GM12865 (cell line): ENCODE measurements at places on chromosomes 12 and 14.
A peak's percentile ranks its signal among the peaks of the same experiment; 100 is the strongest.

DNA sequence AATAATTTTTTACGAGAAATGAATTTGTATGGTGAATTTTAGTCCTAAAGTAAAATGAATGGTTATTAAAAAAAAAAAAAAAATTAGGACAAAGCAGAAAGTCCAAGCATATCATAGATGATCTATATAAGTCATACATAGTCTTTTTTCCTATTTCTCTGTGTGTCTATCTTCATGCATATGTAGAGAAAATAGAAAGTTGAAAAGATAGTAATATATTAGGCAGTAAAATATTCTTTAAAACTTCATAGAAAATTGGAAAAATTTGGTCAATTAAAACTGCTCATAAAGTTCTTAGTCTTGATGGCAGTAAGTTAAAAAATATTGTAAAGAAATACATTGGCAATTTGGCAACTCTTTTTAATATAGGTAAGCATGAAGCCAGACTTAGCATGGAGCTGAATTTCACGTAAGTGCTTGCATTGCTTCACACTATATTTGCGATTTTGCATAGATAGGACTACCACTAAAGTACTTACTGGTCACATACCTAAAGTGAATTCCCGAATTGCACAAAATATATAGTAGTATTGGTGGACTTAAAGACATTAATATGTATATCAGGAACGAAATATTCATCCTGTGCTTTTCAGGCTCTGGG is 303.8 kb downstream of the IPO8 start:
- DNase-seq, result no peak

- peak; percentile 67 for DNase-seq
Measured at GRCh38 chr14:63470962-63471793, 72.0 kb downstream of the PPP2R5E start.

DNA sequence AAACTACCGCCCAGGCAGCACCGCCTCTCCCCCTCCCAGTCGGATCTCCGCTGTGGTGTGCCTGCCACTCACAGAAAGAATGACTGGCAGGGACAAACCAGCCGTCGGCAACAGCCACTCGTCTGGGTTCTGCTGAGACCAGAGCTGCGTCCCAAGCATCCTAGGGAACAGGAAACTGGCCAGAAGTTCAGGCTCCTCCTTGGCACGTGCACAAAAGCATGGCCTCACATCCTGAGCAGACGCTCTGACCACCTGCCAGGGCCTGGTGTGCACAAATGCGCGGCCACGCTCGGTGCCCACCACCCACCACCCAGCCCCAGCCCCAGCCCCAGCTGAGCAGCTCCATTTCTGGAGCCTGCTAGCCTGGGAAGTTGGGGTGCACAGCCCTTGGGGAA is 214.8 kb downstream of the DPF3 start:
- no peak for DNase-seq

DNA sequence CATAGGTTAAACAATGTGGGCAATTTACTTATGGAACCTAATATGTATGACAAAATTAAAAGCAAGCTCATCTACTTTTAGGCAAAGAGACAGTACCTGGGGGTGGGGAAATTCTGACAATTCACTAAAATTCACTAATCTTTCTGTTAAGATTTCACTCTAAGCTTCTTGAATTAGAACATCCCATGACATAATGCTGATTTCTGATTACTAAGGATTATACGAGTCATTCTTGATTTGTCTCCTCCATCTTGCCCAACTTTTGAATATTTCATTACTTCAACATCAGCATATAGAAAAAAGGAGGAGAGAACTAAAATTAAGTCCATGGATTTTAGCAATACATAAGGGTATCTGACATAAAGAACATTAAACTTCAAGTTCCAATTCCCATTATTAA is 2.4 kb downstream of the CEP83 start:
- no peak for DNase-seq

GRCh38 chr12:15546102-15546701 is 223.9 kb downstream of the PTPRO start:
- peak; percentile 31 for DNase-seq

- peak; percentile 5 for DNase-seq
Measured at GRCh38 chr14:34935488-34935887, 47.3 kb upstream of the SRP54 start.

- no peak for DNase-seq
Measured at GRCh38 chr12:44029194-44029593, 193.3 kb downstream of the TMEM117 start.

DNA sequence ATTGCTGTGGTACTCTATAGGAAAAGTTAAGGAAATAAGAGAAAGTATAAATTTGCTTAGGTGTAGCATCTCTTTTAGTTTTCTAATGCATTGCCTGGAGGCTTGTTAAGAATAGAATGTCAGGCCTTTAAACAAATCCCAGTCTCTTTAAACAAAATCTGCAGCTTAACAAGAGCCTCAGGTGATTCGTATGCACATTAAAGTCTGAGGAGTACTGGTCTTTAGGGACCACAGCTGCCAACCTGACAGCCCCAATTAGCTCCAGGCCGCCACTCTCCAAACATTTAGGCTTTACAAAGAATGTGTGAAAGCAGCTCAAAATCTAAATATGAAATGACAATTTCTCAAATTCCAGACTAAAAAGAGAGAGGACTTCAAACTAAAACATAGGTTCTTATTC is 35.7 kb downstream of the PAWR start:
- no peak for DNase-seq

DNA sequence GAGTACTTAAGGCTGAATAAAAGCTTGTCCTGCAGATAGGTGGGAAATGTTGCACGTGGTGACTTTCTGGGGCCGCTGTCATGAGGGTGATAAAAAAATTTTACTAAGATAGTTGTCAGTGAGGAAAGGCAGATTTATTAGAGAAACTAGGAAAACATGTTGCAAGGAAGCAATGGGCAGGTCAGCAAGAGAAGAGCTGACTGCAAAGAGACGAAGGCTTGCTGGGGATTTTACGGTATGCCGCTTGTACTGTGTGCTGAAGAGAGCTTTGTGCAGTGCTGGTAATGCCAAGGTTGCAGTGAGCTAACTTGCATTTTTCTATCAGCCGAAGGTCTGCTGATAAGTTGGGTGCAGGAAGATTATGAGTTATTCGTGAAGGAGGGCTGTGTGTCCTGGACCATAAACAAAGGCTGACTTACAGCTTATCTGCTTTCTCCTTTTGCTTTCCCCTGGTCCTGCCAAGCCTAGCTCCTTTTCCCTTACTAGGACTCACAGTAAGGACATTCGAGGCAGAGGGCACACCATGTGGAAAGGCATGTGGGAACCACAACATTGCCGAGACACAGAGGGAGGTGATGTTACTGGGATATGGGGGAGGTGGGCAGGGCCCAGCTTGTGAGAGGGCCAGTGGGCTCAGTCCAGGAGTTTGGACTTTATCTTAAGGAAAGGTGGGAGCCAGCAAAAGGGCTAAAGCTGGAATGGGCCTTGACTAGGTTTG is 7.4 kb upstream of the CCDC88C start:
- DNase-seq, result no peak

DNA sequence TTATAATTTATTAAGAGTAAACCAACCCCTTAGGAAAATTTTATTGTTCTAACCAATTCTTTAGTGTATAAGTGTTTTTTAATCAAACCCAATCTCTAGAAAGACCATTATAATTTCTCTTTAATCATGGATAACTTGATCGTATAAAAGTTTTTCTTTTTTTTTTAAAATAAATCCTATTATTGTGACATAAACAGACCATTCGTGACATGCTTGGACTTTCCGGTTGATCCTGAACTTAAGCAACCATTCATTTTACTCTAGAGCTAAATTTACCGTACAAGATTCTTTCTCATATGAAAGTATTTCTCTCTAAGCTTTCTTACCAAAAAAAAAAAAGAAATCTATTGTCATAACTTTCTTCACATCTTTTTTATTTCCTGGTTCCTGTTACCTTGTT is 32.6 kb upstream of the SLC38A4 start:
- no peak for DNase-seq

GRCh38 chr14:67729072-67729885 is 27.6 kb downstream of the RDH12 start:
- no peak for DNase-seq

- no peak for DNase-seq
Measured at GRCh38 chr14:43165651-43166050, 1341.4 kb downstream of the FSCB start.

DNA sequence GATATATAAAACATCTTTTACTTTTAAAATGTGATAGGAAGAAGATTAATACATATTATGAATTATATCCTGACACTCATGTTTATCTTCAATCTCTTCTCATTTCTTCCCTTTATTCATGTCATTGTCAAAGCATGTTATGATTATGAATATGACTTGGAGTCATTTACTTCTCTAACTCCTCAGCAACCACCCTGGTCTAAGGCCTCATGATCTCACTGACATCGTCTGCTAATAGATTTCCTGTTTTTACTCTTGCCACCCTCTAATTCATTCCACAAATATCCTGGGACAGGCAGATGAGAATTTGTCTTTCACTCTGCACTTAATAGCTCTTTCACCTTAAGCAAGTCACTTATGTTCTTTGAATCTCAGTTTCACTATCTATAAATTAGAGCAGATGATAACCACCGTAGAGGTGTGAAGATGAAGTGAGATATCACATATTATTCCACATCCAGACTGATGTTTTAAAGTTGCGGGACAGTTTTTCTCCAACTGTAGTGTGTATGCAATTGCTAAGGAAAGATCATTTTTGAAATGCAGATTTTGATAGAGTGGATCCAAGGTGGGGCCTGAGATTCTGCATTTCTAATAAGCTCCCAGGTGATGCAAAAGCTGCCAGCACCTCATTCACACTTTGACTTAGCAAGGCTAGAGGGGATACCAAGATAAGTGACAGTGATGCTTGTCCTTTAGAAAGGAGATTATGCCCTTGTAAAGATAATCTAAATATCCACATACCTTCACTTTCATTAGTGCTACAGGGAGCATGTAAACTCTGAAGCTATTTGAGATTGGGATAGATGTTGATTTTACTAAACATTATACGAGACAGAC is 3.3 kb upstream of the IAPP start:
- DNase-seq, result no peak

- DNase-seq, result peak; percentile 73
Measured at GRCh38 chr14:101849125-101849524, 87.6 kb downstream of the PPP2R5C start.

DNA sequence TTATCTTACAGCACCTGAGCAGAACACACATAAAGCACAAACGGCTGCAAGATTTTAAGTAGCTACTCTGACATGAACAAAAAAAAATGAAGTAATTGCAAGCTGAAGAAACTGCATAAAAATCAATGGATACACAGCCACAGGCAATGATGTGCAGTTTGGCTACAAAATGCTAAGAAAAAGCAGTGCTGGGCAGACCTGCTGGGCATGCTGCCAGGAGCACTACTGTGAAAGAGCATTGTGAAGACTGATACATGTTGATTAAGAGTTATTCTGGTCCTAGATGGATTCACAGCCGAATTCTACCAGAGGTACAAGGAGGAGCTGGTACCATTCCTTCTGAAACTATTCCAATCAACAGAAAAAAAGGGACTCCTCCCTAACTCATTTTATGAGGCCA is 20.1 kb upstream of the RTN1 start:
- no peak for DNase-seq

DNA sequence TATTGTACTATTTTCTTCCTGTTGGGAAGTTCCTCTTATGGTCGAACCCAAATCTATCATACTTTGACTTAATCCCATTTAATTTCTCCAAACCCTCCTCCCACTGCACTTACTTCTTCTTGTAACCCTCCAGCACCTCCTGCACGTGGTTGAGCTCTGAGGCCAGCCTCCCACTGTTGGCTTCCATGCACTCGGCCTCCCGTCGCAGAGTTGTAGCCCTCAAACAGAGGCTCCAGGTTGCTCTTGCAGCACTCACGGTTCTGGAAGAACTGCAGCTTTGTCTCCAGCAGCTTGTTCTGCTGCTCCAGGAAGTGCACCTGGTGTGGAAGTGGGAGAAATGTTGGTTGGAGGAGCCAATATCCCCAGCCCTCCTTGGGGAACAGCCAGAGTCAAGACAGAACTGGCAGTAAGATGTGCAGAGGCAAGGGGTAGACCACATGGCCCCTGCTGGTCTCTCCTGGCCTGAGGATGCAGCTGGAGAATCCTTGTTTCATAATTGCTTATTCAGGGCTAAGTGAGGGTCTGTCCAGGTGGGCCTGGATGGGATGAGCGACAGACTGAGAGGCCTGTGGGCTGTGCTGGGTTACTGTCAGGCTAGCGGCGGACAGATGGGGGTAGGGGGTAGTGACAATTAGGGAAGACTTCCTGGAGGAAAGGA is 18.4 kb upstream of the KRT86 start:
- no peak for DNase-seq

DNA sequence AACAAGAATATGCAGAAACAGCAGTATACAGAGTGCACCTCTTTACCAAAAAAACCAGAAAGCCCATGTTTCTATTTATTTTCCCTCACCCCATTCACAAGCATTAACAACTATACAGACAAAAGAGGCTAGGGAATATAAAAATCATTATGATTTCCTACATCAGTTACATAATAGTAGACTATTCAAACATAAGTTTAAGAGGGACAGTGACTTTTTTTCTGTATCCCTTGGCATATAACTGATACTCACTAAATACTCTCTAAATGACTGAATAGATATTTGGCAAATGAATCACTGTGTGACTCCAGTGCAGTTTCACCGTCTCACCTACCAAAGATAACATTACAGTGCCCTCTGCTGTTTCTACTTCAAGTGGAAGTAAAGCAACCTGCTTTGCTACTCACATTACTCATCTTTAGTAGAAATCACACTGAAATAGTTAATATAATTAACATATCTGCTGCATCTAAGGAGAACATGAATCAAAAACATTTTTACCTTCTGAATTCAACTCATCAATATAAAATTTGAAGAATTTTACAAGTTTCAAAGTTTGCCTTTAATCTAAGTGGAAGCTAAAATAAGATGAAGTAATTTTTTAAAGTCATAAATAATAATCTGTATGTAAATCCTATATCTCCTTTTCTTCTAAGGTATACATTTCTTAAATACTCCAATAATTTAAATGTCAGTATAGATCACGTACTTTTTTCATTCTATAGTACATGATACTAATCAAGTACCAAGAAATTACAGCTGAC is 103.8 kb downstream of the OSBPL8 start:
- peak; percentile 77 for DNase-seq

DNA sequence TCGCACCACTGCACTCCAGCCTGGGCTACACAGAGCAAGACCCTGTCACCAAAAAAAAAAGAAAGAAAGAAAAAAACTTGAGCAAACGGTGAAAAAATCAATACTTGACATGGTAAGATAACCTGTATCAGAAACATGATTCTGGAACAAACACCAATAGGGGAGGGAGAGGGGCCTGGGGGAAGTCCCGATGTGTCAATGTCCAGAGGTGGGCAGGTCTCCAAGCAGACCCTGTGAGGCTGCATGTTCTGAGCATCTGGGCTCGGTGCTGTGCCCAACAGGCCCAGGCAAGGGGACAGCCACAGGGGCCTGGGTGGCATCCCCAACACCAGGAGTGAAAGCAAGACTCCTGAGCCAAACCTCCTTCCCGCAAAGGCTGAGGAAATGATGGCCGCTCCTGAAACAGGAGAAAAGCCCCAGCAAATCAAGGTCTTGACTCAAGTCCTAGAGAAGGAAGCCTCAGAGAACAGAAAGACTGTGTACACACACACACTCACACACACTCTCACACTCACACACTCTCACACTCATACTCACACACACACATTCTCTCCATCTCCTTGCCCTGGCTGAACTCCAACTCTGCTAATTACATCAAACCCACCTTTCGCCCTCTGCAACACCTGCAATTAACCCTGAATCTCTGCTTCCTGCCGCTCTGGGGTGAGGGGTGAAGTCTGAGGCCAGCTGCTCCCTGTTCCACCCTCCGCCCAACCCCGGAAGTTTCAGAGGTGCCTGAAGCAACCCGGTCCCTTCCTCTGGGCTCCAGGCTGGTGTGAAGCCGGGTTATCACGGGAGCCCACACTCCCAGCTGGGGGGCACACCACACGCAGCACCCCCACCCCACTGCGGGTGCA is 20.4 kb downstream of the CCDC88C start:
- peak; percentile 85 for DNase-seq
